ENCODE measurements at places on chromosomes 7 and 10.

DNA sequence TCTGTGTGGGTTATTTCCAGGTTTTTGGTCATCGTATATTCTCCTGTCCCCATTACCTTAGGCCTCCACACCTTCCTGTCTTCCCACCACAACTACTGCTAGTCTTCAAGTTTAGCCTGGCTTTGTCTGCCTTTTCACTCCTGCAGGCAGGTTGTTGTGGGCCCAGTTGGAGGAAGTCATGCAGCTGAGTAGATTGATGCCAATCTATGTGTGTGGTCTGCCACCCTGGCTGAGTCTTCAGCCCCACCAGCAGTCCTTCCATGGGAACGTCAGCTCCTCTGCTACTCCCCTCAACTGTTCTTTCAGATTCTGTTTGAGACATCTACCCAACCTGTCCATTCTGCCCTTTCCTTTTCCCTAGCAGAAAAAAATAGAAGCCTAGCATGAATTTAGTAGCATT, 6.3 kb downstream of the RINT1 start:
- no peak for DNase-seq

DNA sequence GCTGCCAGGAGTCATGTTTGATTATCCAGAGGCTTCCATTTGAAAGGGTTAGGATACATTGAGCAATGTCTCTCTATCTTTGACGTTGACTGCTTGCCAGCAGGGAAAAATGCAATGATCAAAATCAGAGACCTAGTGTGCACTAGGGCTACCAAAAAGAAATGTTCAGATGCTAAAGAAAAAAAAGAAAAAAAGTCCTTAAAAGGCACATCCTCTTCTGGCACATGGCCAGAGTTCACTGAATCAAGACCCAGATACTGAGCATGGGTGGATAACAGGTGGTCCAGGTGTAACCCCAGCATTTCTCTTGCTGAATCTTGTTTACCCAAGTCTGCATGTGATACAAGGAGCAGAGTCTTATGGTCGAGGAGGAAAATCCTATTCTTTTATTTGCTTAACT, 899.3 kb downstream of the SORCS3 start:
- no peak for DNase-seq

- DNase-seq, result no peak
These were observed 11.7 kb upstream of the EDRF1 start for GRCh38 chr10:125707541-125708468.

- no peak for DNase-seq
These were observed 137.3 kb downstream of the VTI1A start for GRCh38 chr10:112584276-112584675.

DNA sequence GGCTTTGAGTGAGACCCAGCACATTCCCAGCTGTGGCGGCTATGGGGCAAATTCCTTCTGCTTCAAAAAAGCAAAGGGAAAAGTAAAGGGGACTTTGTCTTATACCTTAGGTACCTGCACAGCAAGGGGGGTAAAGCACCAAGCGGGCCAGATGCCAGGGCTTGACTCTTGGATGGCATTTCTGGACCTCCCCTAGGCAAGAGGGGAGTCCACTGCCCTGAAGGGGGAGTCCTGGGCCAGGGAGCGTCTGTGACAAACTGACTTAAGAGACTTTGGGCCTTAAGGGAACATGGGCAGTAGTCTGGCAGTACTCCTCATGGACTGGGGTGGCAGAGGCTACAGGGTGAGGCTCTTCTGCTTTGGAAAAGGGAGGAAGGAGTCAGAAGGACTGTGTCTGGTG, 16.1 kb upstream of the FOXI2 start:
- DNase-seq, result no peak

- DNase-seq, result no peak
These were observed 304.7 kb downstream of the BICC1 start for GRCh38 chr10:58817201-58817846.

DNA sequence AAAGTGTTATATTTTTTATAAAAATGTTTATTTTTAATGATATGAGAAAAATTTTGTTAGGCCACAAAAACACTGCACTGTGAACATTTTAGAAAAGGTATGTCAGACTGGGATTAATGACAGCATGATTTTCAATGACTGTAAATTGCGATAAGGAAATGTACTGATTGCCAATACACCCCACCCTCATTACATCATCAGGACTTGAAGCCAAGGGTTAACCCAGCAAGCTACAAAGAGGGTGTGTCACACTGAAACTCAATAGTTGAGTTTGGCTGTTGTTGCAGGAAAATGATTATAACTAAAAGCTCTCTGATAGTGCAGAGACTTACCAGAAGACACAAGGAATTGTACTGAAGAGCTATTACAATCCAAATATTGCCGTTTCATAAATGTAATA, 64.8 kb upstream of the CAPZA2 start:
- no peak for DNase-seq

- no peak for DNase-seq
These were observed 2.1 kb downstream of the AMZ1 start for GRCh38 chr7:2689951-2690705.

GRCh38 chr10:118266098-118266748, 75.9 kb downstream of the FAM204A start:
- DNase-seq, result no peak

Measured in left lung (tissue), 14 donors.